ENCODE measurements at places on chromosomes 2 and 18.
A peak's percentile ranks its signal among the peaks of the same experiment; 100 is the strongest.

DNA sequence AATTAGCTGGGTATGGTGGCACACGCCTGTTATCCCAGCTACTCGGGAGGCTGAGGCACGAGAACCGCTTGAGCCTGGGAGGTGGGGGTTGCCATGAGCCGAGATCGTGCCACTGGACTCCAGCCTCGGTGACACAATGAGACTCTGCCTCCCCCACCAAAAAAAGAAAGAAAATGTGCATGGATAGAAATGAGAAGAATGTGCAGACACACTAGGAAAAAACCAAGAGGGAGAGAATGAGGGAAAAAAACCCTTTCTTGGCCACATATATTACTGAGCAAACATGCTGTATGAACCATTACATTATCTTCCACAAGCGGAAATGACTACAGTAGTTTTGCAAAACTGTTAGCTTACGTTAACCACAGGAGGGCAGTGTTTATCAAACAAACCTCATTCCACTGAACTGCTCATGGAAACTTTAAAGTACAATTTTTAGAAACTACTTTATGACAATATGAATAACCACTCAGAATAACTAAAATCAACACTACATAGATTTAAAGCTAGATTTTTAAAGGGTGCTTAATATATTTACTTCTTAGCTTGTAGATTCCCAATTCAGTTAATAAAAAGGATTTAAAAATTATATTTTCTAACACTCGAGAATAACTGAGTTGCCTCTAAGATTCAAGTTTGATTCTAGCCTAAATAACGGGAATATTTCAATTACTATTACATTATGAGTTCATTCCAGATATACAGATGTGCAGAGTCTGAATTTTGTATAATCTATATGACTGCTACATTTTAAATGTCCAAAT is 26.4 kb downstream of the ASXL2 start:
- DNase-seq: peak; percentile 92

- peak; percentile 28 for DNase-seq
Observed at GRCh38 chr2:109162999-109163398, 34.0 kb downstream of the SH3RF3 start.

DNA sequence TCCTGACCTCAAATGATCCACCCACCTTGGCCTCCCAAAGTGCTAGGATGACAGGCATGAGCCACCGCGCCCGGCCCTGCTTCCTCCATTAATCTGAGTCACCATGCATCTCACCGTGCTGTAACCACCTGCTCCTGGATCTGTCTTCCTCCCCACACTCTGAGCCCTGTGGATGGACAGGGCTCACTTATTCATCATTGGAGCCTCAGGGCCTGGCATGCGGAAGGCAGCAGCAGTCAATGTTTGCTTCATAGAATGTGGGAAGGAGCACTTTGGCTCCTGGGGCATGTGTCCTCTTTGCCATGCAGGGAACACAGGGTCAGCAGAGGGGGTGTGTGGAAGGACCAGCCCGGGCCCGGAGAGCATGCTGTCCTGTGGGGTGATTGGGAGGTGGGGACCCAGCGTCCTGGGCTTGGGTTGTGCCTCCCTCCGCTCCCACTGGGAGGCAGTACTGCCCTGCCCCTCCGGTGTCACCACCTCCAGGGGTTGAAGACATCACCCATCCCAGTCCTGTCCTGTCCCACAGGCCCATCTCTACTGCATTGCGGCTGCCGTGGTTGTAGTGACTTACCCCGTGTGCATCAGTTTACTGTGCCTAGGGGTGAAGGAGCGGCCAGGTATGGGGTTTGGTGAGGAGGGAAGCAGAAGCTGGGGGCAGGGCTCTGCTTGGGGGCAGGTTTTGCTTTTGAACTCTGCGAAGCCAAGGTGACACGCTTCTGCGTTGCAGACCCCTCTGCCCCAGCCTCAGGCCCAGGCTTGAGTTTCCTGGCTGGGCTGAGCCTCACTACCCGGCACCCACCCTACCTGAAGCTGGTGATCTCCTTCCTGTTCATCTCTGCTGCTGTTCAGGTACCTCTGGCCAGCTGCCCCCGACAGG is 11.5 kb downstream of the MFSD2B start:
- DNase-seq: peak; percentile 17

- no peak for DNase-seq
Observed at GRCh38 chr18:78927156-78927555, 52.5 kb upstream of the SALL3 start.

DNA sequence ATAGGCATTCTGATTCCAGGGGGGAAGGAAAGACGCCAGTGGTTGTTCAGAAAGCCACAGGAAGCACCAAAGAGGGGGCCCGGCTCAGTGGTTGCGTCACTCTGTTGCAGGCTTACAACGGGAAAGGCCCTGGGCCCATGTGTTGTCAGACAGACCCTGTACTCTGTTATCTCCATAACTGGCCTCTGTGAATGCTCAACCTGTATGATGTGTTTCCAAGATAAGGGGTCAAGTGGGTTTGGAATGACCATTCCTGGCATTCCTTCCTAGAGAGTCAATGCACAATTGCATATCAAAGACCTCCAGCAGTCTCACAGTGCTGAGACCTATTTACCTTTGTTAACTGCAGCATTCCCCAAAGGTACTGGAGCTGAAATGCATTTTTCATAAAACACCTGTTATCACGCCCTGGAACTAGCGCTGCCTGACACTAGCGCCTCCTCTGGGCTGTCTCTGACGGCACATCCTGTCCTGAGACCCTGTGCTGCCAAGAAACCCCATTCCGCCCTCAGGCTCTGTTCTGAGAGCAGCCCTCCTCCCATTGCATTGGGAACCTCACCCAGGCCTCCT is 13.2 kb upstream of the LRRFIP1 start:
- peak; percentile 80 for DNase-seq

- no peak for DNase-seq
Observed at GRCh38 chr18:9184998-9185613, 48.5 kb downstream of the ANKRD12 start.

DNA sequence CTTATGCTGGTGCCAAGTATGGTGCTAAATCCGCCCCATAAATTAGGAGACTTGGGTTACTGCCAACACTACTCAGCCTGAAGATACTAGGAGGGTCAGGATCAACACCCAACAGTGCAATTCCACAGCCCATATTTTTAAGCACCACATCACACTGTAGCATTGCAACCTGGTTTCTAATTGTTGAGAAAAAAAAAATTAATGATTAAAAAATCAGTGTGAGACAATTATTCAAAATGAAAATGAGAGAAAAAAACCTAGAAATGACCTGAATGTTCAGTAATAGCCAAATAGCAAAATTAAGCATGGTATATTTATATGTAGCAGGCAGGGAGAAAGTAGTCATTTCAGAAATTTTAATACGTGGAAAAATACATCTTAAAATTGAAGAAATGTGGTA is 29.2 kb upstream of the HNRNPLL start:
- DNase-seq: no peak

GRCh38 chr2:436205-436604 is 148.3 kb upstream of the ALKAL2 start:
- DNase-seq: no peak

DNA sequence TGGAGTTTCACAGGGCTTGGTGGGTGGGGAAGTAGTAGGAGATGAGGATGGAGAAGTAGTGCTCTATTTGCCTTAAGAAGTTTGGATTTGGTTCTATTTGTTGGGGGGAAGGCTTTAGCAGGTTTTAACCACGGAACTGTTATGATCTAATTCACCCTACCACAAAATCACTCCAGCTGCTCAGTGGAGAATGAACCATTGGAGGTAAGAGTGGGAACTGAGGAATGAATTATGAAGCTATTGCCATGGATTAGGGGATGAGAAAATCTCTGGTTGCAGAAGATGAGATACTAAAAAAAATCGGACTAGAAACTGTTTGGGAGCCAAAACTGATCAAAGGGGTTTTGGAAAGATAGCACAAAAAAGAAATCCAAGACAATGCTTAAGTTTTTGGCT is 488.9 kb downstream of the DLGAP1 start:
- DNase-seq: no peak

DNA sequence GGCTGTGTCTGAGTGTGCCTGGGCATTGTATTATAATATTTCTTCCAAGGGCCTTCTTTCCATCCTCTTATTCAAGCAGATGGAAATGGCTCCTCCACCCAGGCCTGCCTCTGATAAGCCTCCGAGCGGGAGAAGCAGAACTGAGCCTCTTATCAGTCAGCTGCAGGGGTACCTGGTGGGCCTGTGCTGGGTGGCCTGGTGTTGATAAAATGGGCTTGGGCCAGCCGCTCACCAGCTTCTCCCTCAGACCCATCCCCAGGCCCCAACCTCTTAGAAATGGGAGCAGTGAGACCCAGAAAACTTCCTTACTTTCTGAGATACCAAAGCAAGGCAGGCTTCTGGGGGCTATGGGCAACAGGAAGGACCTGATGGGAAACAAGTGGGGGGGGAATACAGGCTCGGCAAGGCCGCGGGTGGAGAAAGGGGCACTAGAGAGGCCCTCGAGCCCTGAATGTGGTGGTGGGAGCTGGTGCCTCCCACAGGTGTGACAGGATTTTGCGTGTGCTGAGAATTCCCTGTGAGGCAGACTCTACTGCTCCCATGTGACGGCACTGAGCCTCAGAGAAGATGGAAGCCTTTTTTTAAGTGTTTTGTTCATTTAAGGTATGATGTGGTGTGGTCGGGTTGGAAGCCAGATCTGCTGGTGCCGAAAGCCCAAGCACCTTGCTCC is 18.3 kb downstream of the GYPC start:
- DNase-seq: no peak

GRCh38 chr2:28068088-28068487 is 177.6 kb downstream of the BABAM2 start:
- no peak for DNase-seq

- DNase-seq: peak; percentile 96
Observed at GRCh38 chr2:236871500-236872001, 214.1 kb upstream of the COPS8 start.

DNA sequence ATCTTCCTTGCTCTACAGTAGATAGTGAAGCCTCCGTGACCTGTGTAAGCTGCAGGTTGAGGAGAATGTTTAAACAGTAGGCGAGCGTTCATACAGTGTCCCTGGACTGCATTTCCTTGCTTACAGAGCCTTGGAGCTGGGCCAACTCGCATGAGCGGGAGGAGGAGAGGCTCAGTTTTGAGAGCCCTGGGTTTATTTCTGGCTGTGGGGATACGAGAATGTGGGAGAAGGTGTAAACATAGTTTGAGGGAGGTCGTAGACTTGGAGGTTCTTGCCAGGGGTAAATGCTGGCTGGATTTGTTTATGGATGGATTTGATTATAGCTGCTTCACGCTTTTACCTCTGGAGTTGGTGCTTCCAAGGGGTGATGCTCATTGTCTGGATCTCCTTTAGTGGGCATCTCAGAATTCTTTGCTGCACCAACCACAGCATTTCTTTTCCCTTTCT is 20.8 kb downstream of the CRIM1 start:
- peak; percentile 85 for DNase-seq

- peak; percentile 78 for DNase-seq
Observed at GRCh38 chr18:22194151-22194598, 24.8 kb downstream of the GATA6 start.

- no peak for DNase-seq
Observed at GRCh38 chr18:59660366-59660765, 36.9 kb downstream of the CCBE1 start.

GRCh38 chr18:7334973-7335568 is 104.2 kb downstream of the LRRC30 start:
- DNase-seq: no peak

DNA sequence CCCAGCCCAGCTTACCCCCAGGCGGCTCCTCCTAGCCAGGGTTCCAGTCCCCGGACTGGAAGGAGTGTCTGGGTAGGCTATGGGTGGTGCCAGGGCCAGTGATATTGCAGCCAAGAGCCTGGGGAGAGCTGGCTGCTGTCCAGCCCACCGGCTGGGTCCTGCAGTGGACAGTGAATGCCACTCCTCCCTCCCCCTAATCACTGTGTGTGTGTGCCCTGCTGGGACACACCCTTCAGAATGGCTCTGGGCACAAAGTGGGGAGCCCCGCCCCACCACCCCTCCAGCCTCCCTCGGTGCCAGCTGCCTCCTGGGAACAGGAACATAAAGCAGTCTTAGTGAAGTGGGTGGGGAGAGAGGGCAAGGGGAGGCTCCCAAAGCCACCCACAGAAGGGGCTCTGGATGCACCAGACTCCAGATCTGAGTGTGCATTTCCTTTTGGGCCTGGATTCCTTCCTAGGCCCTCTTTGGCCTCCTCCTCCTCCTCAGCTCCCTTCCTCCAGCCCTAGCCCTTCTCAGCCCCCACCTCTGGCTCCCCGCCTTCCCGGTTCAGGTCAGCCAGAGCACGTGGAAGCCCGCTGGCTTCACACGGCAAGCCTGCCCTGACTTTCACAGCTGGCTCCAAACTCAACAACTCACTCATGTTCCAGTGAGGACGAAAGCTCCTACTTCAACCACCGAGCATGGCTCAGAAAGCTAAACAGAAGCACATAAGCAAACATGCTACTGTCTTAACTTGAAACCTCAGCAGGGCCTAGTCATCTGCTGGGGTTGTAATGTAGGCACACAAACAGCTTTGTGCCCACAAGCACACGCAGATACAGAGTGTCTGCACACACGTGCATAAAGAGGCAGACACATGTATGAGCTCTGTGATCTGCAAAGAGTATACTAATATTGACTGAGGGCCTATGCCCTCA is 209.2 kb upstream of the SMAD2 start:
- DNase-seq: peak; percentile 46

DNA sequence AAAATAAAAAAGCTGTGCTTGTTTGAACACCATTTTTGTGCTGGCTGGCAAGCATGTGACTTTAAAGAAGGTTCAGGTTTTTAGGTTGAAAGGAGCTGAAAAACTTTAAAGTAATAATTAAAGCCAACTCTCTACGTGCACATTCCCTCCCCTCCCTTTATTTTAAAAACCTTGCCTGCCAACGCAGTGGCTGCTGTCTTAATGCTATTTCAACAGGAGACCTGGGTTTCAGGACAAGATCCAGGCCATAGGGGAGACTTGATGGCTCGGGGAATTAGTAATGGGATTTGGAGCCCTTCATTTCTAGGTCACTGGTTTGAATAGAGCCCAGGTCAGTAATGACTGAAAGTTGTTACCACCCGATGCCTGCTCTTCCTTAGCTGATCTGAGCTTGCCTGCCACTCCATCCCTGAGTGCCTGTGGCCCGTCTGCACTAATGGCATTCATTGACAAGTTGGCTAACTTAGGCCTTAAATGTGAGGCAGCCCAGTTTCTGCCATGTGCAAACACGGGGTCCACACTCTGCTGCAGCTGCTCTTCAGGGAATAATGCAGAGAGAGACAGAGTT is 1233.2 kb upstream of the ZEB2 start:
- no peak for DNase-seq

- peak; percentile 60 for DNase-seq
Observed at GRCh38 chr2:150866431-150866830, 379.0 kb upstream of the RND3 start.

DNA sequence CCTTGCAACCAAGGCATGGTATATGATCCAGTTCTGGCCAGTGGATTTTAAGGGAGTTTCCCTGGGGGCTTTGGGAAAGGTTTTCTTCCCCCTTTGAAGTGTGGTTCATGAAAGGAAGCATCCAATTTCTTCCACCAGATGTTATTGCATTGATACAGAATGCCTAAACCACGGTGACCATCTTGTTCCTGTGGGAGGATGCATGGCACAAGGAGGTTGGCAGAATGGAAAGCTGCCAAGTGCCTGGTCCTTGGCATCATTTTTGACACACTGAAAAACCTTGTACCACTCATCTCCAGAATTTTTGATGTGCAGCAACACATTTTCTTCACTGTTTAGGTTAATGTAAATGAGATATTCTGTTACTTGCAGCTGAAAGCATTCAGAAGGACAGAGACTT is 55.2 kb upstream of the CXCR4 start:
- DNase-seq: no peak

- no peak for DNase-seq
Observed at GRCh38 chr18:34457761-34458160, 233.0 kb upstream of the NOL4 start.
